ENCODE measurements at places on chromosomes 6 and 20. TPM values are rescaled to one million over a fixed set of nuclear protein-coding genes. Genes with fewer than 3 reads are reported as not detected.

Gene C20orf144
- total RNA-seq: 0.14 TPM

Gene ARID1B
- total RNA-seq: 99.4 TPM

Gene WFDC12
- total RNA-seq: not detected

Gene PLCB1
- total RNA-seq: 26.3 TPM

Gene FAM83C
- 0.36 TPM for total RNA-seq

DNA sequence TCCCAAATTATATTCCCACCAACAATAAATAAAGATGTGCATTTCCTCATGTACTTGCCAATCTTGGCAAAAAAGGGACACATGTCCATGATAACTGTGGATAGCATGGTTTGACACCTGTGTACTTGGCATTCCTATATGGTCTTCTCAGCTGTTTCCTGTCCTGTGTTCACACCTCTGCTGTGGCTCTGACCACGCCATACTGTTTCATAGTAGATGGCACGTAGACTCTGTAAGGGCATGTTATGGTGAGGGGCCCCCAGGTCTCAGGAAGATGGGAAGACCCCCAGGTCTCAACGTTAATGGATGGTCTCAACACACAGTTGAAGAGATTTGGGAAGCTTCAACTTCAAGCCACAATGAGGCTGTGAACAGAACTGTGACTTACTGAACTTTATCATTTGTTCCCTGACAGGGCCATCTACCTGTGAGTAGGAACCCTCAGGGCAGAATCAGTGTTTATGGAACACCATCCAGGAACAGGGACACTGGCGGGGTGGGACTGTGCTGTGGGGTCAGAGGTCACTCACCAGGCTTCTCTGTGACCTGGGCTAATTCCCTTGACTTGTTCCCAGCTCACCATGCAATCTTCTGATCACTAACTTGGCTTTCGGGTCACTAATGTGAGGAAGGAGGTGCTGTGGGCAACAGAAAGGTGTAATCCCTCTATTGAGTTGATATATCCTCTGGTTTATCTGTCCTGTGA is 11.8 kb downstream of the ZBTB24 start:
- no peak for DNase-seq

DNA sequence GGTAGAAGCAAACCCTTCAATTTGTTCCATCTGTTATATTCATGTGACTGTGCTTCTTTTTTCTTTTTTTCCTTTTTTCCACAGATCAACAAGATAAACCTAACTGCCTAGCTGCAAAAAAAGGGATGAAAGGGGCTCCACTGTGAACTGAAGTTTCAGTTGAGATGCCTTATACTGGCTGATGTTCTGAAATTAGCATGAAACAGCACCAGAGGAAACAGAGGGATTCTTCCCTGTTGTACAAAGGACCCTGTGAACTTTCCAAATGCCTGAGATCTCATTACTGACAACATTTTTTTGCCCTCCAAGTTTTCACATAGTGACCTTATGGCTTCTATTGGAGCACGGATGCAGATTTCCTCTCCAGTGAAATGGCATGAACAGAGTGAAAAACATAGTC is 302.7 kb upstream of the TFAP2D start:
- no peak for DNase-seq

DNA sequence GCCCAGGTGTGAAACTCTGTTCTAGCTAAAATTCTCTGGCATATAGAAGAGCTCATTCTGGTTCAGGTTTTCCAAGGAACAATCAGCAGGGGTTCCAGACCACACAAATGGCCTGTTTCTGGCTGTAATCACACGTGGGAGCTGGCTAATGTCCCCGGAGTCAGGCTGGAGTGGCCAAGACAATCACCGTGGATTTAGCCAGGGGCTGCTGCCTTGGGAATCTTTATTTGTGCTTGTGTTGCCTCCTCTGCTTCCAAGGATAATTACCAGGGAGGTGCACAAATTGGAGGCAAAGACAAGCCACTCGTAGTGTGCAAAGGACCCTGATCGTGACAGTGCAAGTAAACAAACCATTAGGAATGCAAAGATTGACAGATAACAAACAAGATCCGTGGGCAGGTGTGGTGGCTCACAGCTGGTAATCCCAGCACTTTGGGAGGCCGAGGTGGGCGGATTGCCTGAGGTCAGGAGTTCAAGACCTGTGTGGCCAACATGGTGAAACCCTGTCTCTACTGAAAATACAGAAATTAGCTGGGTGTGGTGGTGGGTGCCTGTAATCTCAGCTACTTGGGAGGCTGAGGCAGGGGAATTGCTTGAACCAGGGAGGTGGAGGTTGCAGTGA is 77.3 kb downstream of the KCNB1 start:
- no peak for DNase-seq

GRCh38 chr6:138521790-138522189 is 22.5 kb upstream of the NHSL1 start:
- no peak for DNase-seq

DNA sequence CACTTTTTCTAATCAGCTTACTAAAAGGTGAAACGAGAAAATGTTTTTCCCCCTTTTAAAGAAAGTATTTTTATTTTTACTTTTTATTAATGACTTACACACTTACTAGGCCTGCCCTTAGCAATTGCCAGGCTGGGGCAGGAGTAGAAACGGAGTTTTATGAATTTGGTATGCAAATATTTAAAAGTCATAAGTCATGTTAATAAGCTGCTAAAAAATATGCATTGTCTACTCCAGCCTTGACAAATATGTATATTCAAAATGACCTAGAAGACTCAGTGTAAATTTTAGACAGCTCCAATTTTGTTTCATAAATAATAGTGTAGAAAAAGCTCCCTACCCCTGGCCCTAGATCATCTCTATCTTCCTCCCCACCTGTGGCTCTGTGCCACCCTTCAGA is 17.5 kb upstream of the TGM6 start:
- DNase-seq: no peak

DNA sequence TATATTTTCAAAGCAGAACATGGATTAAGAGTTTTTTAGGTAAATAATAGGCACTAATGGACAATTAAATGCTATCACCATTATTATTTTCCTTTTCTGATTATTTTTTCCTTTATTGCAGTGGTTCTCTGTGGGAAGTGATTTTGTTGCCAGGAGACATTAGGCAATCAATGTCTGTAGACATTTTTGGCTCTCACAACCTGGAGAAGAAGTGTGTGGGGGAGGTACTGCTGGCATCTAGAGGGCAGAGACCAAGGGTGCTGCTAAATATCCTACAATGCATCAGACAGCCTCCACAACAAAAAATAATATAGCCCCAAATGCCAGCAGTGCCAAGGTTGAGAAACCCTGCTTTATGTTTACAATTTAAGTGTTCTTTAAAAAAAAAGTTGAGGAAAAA is 8.3 kb downstream of the IFNGR1 start:
- no peak for DNase-seq

GRCh38 chr6:155523821-155524651 is 68.4 kb upstream of the NOX3 start:
- DNase-seq: no peak

Data from prostate gland (tissue), 2 donors.